ENCODE measurements at places on chromosomes 7 and 10. TPM values are rescaled to one million over a fixed set of nuclear protein-coding genes. Genes with fewer than 3 reads are reported as not detected.
A peak's percentile ranks its signal among the peaks of the same experiment; 100 is the strongest.

WNT8B gene
- total RNA-seq: not detected

LRRN3 gene
- 9.3 TPM for total RNA-seq

MPP7 gene
- total RNA-seq: 26.1 TPM

UPK3BL2 gene
- 2.7 TPM for total RNA-seq

PRLHR gene
- not detected for total RNA-seq

FGF8 gene
- not detected for total RNA-seq

PPA1 gene
- total RNA-seq: 199 TPM

TMEM229A gene
- total RNA-seq: 0.27 TPM

- peak; percentile 71 for DNase-seq
Observed at GRCh38 chr10:110501142-110501937, 3.6 kb downstream of the DUSP5 start.

GRCh38 chr10:124145109-124145870 is 51.9 kb upstream of the CHST15 start:
- DNase-seq: peak; percentile 30

DNA sequence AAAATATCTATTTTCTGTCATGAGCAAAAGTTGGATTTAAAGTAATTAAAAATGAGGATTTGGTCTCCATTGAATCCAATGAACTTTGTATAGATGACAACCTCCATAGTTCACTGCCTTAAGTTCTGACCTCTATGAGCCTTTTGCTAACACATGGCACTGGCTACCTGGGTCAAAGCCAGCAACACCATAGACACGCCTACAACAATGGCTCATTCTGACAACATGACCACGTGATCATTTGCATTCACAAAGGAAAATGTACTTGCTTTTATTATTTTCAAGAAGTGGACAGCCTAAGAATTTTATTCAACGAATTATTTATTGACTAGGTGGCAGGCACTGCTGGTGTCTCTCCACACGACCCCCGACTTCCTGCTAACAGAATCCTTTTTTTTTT is 90.6 kb downstream of the CARD11 start:
- no peak for DNase-seq

DNA sequence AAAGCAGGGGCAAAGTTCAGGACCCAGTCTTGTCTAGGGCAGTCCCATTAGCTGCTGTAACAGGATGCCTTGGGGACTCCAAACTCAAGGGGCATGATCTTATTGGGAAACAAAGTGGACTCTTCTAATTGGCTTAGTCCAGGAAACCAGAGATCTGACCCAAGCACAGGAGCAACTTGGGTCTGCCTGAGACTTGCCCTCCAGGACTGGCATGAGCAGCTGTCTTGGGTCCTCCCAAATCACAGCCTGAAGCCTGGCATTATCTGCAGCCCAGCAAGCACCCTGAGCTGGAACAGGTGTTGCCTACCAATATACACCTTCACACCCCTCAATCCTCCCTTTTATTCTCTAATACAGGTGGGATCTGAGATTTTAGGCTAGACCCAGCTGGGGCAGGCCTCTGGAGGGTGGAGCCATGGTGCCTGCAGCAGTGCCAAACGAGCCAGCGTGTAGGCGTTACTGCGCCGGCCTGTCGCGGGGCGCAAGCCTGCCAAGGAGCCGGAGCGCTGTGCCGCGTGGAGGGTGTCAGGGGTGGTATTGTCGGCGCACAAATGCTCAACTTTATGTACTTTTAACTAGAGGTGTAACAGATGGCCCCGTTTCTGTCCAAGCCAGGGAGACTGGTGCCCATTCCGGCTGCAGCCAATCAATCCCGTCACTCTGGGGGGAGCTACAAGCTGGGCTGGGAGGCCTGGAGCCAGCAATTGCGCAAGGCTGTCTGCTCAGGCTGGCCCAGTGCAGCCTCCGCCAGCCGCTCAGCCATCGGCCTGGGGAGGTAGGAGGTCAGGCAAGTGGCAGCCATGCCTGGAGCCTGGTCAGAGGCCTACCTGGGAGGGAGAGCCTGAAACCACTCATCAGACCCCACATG is 12.8 kb upstream of the LBX1 start:
- no peak for DNase-seq

DNA sequence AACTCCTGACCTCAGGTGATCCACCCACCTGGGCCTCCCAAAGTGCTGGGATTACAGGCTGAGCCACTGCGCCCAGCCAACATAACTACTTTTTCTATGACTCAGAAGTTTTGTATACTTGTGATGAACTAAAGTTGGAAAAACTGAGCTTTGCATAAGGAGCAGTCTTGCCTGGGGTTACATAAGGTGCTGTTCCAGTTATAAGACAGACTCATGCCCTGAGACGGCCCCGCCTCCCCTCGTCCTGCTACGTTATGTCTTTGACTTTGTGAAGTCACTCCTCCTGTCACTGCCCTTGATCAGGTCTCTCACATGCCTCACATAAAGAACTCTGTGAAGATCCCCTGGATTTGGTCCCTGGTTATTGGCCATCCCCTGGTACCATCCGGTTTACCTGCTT is 40.4 kb upstream of the OPN4 start:
- no peak for DNase-seq

GRCh38 chr10:1293636-1294435 is 237.7 kb downstream of the WDR37 start:
- no peak for DNase-seq

GRCh38 chr10:113890769-113891168 is 36.3 kb downstream of the NHLRC2 start:
- DNase-seq: no peak

DNA sequence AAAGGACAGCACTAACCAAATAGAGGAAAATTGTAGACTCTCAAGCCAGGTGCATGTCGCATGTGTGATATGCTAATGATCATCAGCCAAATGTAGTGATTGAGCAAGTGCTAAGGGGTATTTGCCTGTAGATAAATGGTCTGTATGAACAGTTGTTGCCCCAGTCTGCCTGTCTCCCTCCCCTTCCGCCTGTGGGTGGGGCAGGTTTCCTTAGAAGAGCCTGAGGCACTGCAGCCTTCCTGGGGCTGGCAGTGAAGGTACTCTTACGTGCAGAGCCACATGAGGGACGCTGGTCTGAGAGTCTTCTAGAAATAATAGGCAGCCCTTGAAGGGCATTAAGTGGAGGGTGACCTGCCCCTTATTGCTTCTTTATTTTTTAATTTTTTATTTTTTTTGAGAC is 152.1 kb downstream of the SNX10 start:
- DNase-seq: no peak

- no peak for DNase-seq
Observed at GRCh38 chr10:114706458-114707055, 48.5 kb upstream of the ABLIM1 start.

GRCh38 chr7:77464589-77464988 is 48.4 kb upstream of the GSAP start:
- no peak for DNase-seq

- no peak for DNase-seq
Observed at GRCh38 chr7:16660702-16661464, 14.9 kb downstream of the BZW2 start.

DNA sequence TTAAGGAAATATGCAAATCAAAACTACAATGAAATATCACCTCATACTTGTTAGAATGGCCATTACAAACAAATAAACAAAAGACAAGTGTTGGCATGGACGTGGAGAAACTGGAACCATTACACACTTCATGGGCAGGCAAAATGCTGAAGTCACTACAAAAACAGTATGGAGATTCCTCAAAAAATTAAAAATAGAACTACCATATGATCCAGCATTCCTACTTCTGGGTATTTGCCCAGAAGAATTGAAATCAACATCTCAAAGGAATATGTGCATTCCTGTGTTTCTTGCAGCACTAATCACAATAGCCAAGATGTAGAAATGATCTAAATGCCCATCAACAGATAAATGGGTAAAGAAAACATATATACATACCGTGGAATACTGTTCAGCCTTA is 83.6 kb downstream of the NRCAM start:
- no peak for DNase-seq

- DNase-seq: no peak
Observed at GRCh38 chr10:1242975-1243374, 186.8 kb downstream of the WDR37 start.

DNA sequence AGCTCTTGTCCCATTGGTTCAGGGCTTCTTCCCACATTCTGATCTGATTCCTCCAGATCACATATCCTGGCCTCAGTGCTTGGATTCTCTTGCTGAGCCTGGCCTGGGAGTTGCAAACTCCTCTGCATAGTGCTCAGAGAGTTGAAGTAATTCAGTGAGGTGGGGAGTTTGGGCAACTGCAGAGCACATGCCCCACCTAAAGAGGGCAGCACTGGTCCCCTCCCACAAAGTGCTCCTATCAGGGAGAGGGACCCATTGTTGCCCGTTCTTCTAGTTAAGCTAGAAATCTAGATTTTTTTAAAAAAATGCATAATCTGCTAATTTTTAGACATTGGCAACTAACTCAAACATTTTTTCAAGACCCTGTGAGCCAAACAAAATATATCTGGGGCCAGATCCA is 45.1 kb downstream of the CHN2 start:
- no peak for DNase-seq

GRCh38 chr10:969473-970150 is 18.6 kb upstream of the GTPBP4 start:
- peak; percentile 60 for DNase-seq

DNA sequence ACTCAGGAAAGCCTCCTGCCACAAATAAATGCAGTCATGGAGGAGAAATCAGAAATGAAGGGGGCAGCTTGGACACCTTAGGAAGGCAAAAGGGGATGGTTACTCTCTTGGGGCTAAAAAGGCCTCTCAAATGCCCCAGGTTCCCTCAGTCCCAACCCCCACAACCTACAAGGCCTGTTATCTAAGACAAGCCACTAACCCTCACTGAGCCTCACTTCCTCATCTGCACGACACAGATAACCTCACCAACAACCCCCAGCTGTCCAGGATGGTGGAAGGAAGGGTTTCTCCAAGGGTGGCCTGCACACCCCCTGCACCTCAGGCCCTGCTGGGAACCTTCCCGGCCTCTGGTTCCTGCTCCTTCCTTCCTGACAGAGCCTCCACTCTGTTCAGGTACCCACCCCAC is 29.2 kb downstream of the SORBS1 start:
- DNase-seq: no peak

GRCh38 chr10:96497391-96497790 is 16.3 kb downstream of the TLL2 start:
- DNase-seq: no peak

DNA sequence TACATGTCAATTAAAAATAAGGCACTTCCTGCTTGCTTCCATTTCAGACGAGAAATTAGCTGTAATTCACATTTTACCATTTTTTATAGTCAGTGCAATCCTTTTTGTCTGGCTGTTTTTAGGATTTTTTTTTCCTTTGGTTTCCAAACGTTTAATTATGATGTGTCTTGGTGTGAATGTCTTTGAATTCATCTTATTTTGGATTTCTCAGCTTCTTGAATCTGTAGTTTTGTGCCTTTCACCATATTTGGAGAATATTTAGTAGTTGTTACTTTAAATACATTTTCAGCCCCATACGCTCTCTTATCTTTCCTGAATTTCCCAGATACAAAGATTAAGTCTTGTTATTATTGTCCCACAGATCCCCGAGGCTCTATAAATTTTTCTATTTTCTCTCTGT is 2.4 kb upstream of the SCART1 start:
- DNase-seq: no peak
